Astrocyte (in vitro differentiated cells and primary cell): ENCODE measurements at places on chromosomes 5 and 9. TPM values are rescaled to one million over a fixed set of nuclear protein-coding genes. Genes with fewer than 3 reads are reported as not detected.

- DNase-seq, result no peak
- no peaks in the 10 kb centered on the region for H3K4me1 ChIP-seq
- H3K27ac ChIP-seq, result no peak overlapping the region
- H3K27me3 ChIP-seq, result no peaks in the 10 kb centered on the region
- H3K4me3 ChIP-seq, result no peak overlapping the region
- H3K36me3 ChIP-seq, result no peaks in the 10 kb centered on the region
Measured at GRCh38 chr5:86709157-86709881, 91.6 kb downstream of the COX7C start.

DNA sequence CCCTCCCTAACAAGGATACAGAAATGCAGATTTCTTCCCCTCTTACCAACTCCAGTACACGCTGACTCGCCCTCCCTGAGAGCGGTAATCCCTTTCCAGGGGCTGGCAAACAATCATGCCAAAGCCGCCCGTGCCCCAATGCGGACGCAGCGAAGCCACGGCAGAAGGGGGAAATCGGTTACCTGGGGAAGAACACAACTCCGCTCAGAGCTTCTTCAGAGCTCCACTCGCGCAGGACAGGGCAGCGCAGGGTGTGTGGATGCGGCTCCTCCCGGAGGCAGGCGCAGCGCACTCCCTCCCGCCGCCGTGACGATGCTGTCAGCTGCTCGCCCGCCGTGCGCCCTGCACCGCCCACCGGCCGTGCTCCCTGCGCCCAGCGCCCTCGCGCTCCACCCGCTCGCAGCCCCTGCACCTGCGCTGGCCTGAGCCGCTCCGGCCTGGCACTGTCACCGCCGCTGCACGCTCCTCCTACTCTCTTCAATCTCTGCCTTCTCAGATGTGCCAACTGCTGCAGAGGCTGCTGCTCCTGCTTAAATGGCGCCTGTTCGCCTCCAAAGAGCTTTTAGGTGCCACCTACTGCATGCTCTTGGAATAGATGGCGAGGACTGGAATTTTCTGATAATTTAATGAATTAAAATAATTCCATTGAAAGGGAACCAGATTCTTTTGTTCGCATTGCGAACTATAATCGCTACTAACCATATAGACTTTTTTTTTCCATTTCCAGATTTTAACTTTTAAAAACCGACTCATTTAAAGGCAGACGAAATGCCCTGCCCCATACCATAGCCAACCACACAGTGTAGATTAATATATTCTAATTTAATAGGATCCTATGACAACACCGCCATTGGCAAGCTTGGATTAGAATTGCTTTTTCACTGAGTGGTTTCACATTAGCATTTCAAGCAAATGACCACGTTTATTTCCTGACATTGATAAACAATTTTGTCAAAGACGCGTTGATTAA, at the start of gene DIRAS2:
TSS of gene DIRAS2 (minus strand) at position 255 of the 970 bp plus-strand sequence. CDS start 28,997 bp downstream, outside the sequence.
- no peaks in the 10 kb centered on the region for H3K36me3 ChIP-seq
- H3K4me1 ChIP-seq, result peaks cover 5% of the 10 kb centered on the region
- DNase-seq, result peak; percentile 39
- no peak within 1 kb of the TSS for H3K27ac ChIP-seq

- H3K36me3 ChIP-seq, result no peaks in the 10 kb centered on the region
- no peak overlapping the region for H3K4me3 ChIP-seq
- peaks cover 20% of the 10 kb centered on the region for H3K4me1 ChIP-seq
- no peaks in the 10 kb centered on the region for H3K27me3 ChIP-seq
- DNase-seq, result peak; percentile 90
- peak overlapping the region; percentile 61 for H3K27ac ChIP-seq
Measured at GRCh38 chr9:81632599-81632998, 56.7 kb downstream of the TLE1 start.

- no peaks in the 10 kb centered on the region for H3K27me3 ChIP-seq
- no peak for DNase-seq
- no peaks in the 10 kb centered on the region for H3K36me3 ChIP-seq
- H3K27ac ChIP-seq, result no peak overlapping the region
- no peak overlapping the region for H3K4me3 ChIP-seq
Measured at GRCh38 chr5:107887166-107887943, 216.6 kb upstream of the EFNA5 start.

The PHPT1 gene
- 192 and 215 TPM in 2 replicates for total RNA-seq

The SYNPO gene
- total RNA-seq, result 40.2 and 68.9 TPM in 2 replicates

- no peak overlapping the region for H3K27ac ChIP-seq
- no peak overlapping the region for H3K4me3 ChIP-seq
- no peak for DNase-seq
- no peaks in the 10 kb centered on the region for H3K36me3 ChIP-seq
- peaks cover 22% of the 10 kb centered on the region for H3K4me1 ChIP-seq
Measured at GRCh38 chr9:88193766-88194165, 55.5 kb upstream of the SPATA31C2 start.

GRCh38 chr9:78295731-78296130, 1.2 kb upstream of the PSAT1 start:
- H3K4me1 ChIP-seq, result peaks cover 8% of the 10 kb centered on the region
- no peaks in the 10 kb centered on the region for H3K27me3 ChIP-seq
- no peak overlapping the region for H3K27ac ChIP-seq
- H3K36me3 ChIP-seq, result no peaks in the 10 kb centered on the region
